Muscle of arm (tissue), 14 donors: ENCODE measurements at places on chromosomes 11 and 22. TPM values are rescaled to one million over a fixed set of nuclear protein-coding genes. Genes with fewer than 3 reads are reported as not detected.

DNA sequence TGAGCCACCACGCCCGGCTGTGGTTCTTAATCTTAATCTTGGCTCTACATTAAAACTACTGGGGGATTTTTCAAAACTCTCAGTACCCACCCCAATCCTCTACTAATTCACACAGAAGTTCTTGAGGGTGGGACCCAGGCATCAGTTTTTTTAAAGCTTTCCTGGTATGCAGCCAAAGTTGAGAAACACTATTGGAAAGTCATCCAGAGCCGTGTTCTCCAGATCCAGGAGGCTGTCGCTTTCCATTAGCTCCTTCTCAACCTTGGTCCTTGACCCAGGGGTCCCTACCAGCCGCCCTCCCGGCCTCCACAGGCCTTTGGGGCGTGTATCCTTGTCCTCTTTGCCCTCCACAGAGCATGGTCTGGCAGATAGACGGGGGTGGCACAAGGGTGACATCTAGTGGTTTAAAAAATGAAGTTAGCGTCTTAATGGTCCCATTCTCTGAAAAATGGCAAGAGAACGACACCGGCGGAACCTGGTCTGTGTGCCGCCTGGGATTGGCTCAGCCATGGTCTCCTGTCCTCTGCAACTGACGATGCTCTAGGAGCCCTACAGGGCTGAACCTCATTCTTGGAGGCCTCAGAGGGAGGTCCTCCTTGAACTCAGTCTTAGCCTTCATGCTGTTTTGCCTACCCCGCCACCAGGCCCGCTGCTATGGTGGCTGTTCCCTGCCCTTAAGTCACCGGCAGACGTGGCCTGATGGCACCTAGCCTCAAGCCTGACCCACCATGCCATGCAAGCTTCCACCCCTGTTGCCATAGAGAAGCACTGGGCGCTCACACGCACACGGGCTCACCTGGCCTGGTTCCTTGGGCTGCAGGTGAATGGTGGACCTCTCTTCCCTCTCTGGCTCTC lies 152.0 kb upstream of the SYN3 start:
- DNase-seq: peak; percentile 17

DNA sequence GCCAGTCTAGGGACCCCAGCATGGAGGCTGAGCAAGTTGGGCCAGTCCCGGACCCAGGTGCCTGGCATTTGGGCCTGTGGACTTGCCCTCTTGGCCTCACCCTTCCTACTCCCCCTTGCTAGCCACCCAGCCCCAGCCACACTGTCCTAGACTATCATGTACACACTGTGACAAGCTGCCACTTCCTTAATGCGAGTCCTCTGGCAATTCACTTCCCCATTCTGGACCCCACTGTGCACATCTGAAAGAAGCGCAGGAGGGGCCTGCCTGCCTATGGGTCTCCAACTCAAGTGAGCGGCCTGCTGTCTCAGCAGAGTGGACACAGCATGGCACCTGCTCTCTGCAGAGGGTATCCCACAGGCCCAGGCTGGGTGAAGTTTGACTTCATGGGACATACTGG lies 68.5 kb upstream of the LMO1 start:
- no peak for DNase-seq

GRCh38 chr11:69666261-69666660 lies 8.9 kb downstream of the LTO1 start:
- no peak for DNase-seq

GRCh38 chr11:114040706-114041211 lies 18.8 kb upstream of the ZBTB16 start:
- no peak for DNase-seq

DNA sequence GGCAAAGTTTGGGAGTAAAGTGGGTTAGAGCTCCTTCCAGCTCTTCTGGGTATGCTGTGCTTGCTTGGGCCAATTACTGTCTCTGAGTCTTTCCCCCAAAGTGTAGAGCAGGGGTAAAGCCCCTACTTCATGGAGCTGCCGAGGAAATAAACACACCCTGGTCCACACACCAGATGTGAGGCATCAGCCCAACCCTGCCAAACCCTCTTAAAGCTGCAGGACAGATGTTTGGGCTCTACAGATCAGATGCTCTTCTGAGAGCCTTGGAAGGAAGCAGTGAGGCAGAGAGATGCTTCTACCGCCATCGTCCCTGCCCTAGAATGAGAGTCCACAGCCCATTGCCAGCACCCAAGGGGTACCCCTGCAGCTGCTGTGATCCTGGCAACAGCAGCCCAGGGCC lies 64.7 kb downstream of the ELFN2 start:
- DNase-seq: peak; percentile 26

DNA sequence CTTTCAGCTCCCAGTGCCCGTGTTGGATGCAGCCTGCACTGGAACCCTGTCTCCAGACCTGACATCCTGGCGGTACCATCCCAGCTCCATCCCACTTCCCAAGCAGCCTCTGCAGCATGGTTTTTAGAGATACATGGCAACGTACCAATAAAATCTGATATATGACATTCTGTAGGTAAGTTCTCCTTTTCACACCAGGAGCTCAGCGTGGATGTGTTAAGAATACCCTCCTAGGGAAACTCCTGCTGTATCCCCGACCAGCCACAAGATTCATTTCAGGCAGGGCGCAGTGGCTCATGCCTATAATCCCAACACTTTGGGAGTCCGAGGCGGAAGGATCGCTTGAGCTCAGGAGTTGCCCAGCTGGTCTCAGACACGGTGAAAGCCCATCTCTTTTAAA lies 15.4 kb downstream of the APOL5 start:
- no peak for DNase-seq

DNA sequence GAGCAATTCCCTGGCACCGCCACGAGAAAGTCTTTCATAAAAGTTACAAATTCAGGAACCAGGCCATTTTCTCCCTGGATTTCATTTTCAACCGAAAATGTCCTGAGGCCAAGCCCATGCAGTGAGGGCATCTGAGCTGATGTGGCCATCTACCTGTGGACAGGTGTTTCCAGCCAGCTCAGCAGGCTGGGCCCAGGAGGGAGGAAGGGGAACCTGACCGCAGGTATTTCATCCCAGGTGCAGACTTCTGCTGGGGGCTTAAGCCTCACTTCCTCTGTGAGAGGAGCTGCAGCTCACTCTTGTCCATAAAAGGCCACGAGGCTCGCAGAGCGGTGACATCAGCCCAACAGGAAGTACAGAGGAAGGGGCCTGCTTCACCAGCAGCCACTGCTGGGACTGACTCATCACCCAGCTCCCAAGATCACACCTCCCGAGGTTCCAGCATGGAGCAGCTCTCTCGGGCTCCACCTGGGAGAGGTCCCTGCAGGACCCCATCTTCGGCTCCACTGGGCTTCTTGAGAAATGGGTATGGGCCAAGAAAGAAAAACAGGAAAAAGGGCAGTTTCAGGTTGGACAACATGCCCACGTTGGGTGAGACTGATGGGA lies 56.4 kb downstream of the MYH9 start:
- no peak for DNase-seq

GRCh38 chr11:58574881-58575280 lies 775 bp downstream of the LPXN start:
- no peak for DNase-seq

DNA sequence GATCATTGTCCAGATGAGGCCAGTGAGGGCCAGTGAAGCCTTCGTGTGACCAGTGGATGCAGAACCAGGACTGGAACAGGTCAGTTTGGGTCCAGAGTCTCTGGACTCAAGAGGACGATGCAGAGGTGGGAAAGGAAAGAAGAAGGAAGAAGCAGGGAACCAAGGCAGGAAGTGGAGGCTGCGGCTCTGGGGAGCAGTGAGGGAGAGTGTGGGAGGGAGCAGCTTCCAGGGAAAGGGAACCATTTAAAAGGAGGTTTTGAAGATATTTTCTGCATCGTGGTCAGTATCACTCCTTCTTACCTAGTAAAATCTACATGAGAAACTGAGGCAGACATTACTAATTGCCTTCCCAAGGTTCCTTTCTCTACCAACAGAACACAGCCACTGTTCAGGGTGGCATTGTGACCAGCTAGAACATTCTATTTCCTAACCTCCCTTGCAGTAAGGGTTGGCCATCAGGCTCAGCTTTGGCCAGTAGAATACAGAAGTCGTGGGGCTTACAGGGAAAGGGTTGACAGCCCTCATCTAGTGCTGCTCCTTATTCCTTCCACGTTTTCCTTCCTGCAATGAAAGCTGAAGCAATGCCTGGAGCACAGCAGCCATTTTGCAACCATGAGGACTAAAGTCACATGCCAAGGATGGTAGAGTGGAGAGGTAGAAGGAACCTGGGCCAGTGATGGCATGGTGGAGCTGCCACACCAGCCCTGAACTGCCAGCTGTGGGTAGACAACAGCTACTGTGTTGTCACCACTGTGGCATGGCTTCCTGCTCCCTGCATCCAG lies 29.1 kb upstream of the LINC01488 start:
- DNase-seq: no peak

Gene VSTM5
- not detected for polyA plus RNA-seq

Gene MISFA
- polyA plus RNA-seq: 7.3 TPM

Gene SMIM35
- polyA plus RNA-seq: 0.11 TPM

Gene ARRB1
- polyA plus RNA-seq: 27.2 TPM

Gene PRDM11
- polyA plus RNA-seq: 21.8 TPM

Gene SLC6A5
- polyA plus RNA-seq: not detected
